ENCODE measurements at places on chromosomes 2 and 18.

DNA sequence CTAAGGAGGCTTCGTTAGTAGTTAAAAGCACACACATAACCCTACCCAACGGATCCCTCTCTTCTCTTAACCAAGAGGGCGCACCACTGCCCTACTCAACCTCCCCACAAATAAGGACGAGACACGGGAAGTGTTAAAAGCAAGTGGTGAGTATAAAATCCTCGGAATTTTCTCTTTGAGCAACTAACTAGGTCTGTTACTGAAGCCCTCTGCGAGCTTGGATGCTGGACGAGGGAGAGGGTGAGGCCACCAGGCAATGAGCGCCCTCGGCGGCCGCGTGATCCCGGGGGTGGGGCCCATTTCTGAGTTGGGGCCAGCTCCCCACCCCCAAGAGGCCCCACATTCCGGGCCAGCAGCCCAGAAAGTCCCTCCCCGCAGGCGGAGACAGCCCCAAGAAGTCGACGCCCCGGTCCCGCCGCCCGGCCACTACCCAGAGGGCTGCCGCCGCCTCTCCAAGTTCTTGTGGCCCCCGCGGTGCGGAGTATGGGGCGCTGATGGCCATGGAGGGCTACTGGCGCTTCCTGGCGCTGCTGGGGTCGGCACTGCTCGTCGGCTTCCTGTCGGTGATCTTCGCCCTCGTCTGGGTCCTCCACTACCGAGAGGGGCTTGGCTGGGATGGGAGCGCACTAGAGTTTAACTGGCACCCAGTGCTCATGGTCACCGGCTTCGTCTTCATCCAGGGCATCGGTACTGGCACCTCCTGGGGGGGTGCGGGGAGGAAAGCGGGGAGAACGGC is at the start of gene CYBRD1:
TSS of gene CYBRD1 (plus strand) at position 423 of the 736 bp plus-strand sequence. CDS start at position 495, 72 bp downstream.
- peak within 1 kb of the TSS; percentile 49 for H3K4me3 ChIP-seq
- peaks cover 8% of the 10 kb centered on the region for H3K4me1 ChIP-seq
- H3K27me3 ChIP-seq, result peaks cover 8% of the 10 kb centered on the region
- DNase-seq, result no peak

- no peak for DNase-seq
- H3K4me3 ChIP-seq, result no peak overlapping the region
- no peak overlapping the region for H3K27ac ChIP-seq
- no peaks in the 10 kb centered on the region for H3K27me3 ChIP-seq
- H3K36me3 ChIP-seq, result no peaks in the 10 kb centered on the region
These were observed 150.2 kb upstream of the POU3F3 start for GRCh38 chr2:104703669-104704068.

GRCh38 chr2:207093234-207093633 is 72.5 kb downstream of the KLF7 start:
- no peak overlapping the region for H3K27ac ChIP-seq
- H3K4me3 ChIP-seq, result no peak overlapping the region
- peaks cover 5% of the 10 kb centered on the region for H3K4me1 ChIP-seq

GRCh38 chr2:152453129-152453911 is 118.3 kb downstream of the FMNL2 start:
- H3K4me3 ChIP-seq, result no peak overlapping the region
- no peak overlapping the region for H3K27ac ChIP-seq
- no peaks in the 10 kb centered on the region for H3K27me3 ChIP-seq
- DNase-seq, result no peak
- no peaks in the 10 kb centered on the region for H3K4me1 ChIP-seq

DNA sequence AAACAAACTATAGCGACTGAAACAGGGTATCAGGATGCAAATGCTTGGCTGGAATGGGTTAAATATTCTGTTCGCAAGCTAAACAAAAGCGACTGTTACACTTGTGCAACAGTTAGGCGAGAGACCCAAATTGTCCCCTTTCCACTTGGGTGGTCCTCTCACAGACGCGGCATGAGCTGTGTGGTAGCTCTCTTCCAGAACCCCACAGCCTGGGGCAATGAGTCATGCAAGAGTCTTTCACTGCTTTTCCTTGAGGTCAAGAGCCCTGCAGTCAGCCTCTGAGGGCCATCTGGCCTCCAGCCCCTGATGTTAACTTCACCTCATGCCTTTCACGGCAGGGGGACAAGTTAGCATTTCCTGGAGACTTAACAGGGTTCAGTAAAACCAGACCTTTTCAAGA is 25.7 kb downstream of the SULT1C4 start:
- H3K27me3 ChIP-seq, result no peaks in the 10 kb centered on the region
- no peaks in the 10 kb centered on the region for H3K36me3 ChIP-seq
- H3K27ac ChIP-seq, result no peak overlapping the region
- no peak overlapping the region for H3K4me3 ChIP-seq

GRCh38 chr2:205865905-205866441 is 183.7 kb downstream of the NRP2 start:
- no peaks in the 10 kb centered on the region for H3K27me3 ChIP-seq
- H3K27ac ChIP-seq, result no peak overlapping the region

DNA sequence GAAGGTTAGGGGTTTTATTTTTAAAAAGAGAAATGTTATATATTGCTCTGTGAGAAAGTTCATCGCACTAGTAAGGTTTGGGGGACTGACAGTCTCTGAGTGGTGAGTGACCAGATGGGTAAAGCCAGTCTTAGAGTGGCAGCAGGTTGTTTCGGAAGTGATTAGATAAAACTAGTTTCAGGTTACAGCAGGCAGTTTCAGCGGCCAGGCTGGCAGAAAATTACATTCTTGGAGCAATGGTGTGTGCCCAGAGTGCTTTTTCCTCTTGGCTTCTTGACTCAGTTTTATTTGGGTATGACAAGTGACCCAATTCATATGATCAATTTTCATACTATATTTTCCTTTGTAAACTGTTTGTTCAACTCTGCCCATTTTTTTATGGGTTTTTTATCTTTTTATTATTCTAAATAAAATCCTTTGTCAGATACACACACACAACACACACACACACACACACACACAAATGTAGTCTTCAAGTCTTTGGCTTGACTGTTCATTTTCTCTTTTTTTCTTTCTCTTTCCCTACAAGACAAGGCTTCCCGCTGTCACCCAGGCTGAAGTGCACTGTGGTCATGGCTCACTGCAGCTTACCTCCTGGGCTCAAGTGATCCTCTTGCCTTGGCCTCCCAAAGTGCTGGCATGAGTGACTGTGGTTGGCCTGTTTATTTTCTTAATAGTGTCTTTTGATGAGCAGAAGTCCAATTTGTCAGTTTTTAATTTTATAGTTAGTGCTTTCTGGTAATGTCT is 30.9 kb downstream of the RALBP1 start:
- no peak for DNase-seq
- no peaks in the 10 kb centered on the region for H3K36me3 ChIP-seq
- no peaks in the 10 kb centered on the region for H3K4me1 ChIP-seq
- H3K27ac ChIP-seq, result no peak overlapping the region

Data from effector memory CD4-positive, alpha-beta T cell (primary cell).